ENCODE measurements at places on chromosomes 6 and 20.

DNA sequence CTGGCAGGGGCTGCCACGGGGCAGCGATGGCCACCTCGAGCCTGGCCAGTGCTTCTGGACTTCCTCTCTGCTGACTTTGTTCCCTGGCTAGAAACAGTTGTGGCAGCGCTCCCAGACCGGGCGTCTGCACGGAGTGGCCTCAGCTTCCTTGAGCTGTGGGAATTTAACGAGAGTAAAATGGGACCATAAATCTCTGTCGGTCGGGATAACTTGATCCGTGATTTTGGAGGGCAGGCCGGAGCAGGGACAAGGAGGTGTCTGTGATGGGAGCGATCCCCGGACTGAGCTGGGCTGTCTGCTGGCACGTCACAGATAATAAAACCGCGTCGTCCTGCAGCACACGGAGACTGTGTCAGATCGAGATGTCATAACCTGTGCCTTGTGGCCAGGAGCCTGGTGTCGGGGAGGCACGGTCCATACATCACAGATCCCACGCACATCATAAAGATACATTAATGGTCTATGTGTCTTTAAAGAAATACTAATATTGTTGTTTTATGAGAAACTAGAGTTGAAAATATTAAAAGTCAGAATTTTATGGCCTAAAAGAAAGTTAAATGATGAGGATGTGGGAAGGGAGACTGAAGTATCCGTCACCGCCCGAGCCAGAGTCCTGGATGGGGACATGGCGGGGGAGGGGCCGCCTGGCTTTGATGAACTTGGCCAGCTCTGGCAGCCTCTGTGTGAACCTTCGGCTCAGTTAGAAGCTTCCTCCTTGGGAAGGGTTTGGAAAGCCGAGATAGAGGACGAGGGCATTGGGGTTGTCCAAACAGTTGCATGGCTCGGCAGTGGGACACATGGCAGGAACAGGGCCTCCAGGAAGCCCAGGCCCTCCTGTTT is 6.5 kb upstream of the RBBP8NL start:
- DNase-seq: no peak

GRCh38 chr6:123635144-123635543 is 1.6 kb downstream of the TRDN start:
- DNase-seq: no peak

DNA sequence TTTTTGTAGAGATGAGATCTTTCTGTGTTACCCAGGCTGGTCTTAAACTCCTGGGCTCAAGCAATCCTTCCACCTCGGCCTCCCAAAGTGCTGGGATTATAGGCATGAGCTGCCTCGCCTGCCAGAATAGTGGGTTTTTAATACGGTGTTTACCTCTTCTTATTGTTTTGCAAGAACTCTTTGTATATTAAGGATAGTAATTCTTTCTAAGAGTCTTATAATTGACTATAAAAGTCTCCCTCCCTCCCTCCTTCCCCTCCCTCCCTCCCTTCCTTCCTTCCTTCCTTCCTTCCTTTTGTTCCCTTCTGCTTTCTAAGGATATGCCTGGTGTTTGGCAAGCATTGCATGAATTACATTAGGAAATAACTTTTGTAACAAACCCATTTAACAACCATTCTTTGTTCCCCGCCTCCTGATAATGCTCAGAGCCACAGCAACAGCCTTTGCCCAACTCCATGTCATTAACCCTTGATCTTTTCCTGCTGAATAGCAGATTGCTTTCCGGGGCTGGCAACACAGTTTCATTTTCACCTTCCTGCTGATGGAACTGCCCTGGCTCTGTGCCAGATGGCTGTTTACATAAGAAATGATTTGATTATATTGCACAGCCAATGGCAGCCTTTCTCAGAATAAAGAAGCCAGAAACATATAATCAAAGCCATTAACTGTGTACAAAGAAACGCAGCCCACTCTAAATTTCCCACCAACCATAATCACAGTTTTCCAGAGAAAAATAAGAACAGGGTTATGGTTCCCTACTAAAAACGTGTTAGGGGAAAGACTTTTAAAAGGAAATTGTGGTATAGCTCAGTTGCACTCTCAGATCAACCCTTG is 143.7 kb upstream of the PTPN1 start:
- DNase-seq: no peak

- DNase-seq: no peak
Observed at GRCh38 chr6:50187351-50187921, 137.7 kb upstream of the DEFB112 start.

DNA sequence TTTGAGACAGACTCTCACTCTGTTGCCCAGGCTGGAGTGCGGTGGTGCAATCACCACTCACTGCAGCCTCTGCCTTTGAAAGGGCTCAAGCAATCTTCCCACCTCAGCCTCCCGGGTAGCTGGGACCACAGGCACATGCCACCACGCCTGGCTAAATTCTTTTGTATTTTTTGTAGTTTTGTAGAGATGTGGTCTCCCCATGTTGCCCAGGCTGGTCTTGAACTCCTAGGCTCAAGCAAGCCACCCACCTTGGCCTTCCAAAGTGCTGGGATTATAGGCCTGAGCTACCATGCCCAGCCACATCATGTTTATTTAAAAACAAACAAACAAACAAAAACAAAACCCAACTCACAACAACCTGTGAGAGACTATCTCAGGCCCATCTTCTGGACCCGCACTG is 29.7 kb upstream of the APCDD1L start:
- no peak for DNase-seq

GRCh38 chr6:169684056-169684455 is 17.8 kb downstream of the WDR27 start:
- no peak for DNase-seq

DNA sequence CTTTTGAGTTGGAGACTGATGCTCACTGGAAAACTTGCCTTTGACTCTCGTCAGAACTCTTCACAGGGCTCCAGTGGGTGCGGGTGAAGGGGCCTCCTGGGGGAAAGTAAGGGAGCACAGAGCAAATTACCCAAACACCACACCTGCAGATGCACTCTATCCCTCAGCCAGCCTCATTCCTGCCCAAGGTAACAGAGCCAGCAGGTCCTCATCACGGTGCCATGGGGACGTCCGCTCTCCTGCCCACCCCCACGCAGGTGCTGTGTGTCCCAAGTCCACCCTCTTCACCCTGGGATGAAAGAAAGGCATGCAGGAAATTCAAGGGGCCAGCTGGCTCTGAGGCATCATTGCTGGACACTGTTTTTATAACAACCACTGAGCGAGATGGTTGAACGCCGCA is 269.0 kb downstream of the SMOC2 start:
- DNase-seq: no peak

GRCh38 chr6:106728296-106728870 is 99.0 kb downstream of the QRSL1 start:
- no peak for DNase-seq

DNA sequence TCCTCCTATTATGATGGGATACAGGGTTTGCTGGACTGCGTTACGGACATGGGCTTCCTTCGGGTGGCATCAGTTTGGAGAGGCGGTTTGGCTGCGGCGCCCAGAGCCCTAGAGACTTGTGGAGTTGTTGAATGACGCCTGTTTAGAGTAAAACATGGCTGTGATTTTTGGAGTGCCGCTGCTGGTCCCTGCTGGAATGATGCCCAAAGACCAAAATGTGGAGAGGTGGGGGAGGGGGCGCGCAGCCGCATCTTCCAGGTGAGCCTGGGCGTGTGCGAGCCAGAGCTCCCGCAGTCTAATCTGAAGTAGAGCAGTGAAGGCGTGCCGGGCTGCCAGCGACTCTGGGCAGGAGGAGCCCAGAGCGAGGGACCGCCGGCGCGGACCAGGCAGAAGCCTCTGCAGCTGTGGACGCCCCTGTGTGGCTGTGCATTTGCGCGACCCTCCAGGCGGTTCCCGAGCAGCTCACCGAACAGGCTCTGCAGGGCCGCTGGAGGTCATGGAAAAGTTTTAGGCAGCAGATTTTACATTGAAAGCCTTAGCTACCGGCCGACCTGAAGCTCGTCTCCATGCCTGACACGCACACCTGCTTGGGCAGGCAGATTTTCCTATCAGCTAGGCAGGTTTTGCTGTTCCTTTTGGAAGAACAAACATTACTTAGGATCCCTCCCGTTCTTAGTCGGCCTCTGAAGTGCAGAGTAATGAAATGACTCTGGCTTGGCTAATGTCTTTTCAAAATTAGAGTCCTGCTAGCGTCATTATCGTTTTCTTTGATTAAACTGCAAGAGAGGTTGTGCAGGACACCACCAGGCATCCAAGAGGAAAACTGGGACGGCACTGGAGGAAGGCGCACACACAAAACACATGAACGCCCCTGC is 298.2 kb downstream of the PHACTR1 start:
- no peak for DNase-seq

- DNase-seq: no peak
Observed at GRCh38 chr6:163402616-163403015, 11.9 kb upstream of the QKI start.

DNA sequence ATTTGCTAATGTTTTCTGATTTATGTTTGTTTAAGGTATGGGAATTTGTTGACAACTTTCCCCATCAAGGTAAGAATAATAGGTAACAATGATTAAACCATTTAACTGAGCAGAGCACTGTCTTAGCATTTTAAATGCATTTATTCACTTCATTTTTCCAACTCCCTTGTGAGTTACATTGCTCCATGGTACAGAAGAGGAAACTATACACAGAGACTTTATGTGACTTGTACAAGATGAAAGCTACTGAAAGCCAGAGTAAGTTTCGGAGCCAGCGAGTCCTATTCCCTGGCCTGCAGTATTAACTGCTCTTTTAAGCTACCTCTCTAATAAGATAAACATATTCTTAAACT is 708.8 kb downstream of the HDGFL1 start:
- no peak for DNase-seq

- DNase-seq: no peak
Observed at GRCh38 chr6:142857233-142857761, 87.7 kb downstream of the HIVEP2 start.

DNA sequence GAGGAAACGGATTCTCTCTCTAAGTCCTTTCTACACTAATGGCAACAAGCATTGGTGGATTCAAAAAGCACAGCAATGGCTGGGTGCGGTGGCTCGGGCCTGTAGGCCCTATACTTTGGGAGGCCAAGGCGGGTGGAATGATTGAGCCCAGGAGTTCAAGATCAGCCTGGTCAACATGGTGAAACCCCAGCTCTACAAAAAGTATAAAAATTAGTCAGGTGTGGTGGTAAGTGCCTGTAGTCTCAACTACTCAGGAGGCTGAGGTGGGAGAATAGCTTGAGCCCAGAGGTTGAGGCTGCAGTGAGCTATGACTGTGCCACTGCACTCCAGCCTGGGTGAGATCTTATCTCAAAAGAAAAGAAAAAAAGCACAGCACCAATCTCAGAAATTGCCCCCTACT is 19.3 kb downstream of the PAQR8 start:
- DNase-seq: no peak

GRCh38 chr6:43742931-43743632 is 26.9 kb upstream of the VEGFA start:
- DNase-seq: no peak

DNA sequence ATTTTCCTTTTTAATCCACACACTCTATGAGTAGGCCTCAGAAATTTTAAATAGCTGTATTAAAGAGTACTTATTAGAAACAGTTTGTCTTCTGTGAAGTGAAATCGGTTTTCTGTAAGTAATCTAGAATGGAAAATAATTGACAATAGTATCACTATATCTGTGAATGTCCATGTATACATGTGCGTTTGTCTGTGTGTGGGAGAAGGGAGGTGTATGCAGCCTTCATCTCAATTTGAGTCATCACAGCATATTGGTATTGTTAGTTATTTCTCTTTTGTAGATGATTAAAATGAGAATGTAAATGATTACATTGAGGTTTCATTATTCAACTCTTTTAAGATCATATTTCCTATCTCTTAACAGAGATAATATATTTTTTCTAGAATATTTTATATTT is 206.0 kb downstream of the EYS start:
- no peak for DNase-seq

- no peak for DNase-seq
Observed at GRCh38 chr6:137016356-137016755, 28.4 kb downstream of the IL20RA start.

DNA sequence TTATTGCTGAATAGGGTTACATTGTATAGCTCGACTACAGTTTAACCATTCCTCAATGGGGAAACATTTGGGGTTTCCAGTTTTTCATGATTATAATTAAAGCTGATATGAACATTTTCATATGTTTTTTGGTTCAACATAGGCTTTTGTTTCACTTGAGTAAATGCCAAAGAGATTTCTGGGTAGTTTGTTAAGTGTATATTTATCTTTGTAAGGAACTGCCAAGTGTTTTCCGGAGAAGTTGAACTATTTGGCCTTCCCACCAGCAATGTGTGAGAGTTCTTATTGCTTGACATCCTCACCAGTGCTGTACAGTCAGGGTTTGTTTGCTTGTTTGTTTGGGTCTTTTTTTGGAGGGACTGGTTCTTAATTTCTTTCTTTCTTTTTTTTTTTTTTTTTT is 83.7 kb upstream of the RALY start:
- no peak for DNase-seq

DNA sequence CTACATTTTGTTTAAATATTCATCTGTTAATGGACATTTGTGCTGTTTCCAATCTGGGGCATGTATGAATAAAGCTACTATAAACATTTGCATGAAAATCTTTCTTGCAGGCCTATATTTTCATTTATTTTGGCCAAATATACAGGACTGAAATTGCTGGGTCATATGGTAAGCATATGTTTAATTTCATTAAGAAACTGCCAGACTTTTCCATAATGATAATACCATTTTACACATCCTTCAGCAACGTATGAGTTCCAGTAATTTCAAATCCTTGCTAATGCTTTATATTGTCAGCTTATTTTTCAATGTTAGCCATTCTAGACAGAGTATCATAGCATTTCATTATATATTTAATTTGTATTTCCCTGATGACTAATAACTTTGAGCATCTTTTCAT is 51.0 kb downstream of the GPR6 start:
- no peak for DNase-seq

DNA sequence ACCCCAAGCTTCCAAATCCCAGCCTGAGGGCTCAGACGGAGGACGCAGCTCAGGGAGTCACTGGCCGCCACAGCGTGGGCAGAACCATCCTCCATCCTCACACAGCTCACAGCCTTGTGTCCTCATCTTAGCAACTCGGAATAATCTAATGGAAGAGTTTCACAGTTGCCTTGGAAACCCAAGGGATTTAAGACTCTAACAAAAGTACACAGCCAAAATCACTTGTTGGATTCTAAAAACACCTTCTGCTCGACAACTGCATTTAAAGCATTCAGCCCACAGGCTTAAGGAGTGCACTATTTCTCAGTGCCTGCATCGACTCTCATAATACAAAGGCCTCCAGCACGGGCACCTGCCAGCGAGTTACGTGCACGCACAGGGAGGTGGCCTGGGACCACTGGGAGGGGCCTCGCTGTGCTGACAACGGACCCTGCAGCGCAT is 45.4 kb downstream of the ZBTB46 start:
- no peak for DNase-seq

GRCh38 chr6:1654054-1654453 is 44.3 kb downstream of the FOXC1 start:
- DNase-seq: no peak
